ENCODE measurements at places on chromosomes 2 and 18.

DNA sequence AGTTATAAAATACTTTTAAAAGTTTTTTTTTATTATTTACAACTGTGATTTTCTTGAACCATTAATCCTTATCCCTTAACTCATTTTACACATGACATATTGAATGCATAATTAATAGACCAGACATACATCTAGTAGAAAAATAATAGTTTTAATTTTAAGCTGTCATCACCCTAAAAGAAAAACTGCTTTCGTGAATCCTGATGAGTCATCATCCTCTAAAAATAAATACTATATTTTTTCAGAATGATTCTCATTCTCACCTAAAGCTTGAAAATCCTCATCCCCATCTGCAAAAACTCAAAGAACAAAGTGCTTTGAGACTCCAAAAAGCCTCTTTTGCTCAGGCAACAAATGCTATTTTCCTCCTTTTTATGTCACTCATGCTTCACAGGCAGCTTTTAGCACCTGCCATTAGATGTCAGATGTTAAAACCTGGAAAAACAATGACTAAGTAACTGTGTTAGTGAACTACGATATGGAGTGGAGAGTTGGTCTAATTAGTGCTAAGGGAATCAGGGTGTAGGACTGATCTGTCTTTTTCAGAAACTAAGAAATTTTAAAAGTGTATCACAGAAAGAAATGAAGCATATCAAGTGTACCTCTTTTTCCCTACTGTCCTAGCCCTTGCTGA lies 297.6 kb downstream of the TMX3 start:
- no peak for DNase-seq

DNA sequence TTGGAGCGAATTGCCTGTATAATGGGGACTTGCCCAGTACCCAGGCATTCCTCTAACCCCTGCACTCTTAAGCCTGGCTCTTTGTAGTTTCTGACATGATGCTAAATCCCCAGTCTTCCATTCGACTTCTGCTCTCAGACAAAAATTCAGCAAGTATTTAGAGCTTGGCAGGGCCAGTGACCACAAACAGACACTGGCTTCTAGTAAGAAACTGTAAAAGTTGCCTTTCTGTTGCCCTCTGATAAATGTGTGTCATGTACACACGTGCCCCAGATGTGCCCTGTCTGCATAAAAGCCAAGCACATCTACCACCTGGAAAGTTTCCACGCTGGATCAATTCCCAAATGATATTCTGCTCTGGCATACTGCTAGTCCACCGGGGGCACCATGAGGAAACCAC lies 18.0 kb downstream of the PAX3 start:
- DNase-seq, result no peak

- DNase-seq, result no peak
Observed at GRCh38 chr2:95005726-95006125, 19.8 kb upstream of the MAL start.

GRCh38 chr2:17747684-17748452 lies 5.7 kb downstream of the SMC6 start:
- DNase-seq, result no peak

GRCh38 chr2:52570716-52571115 lies 1196.9 kb upstream of the CHAC2 start:
- DNase-seq, result no peak

Measured in stimulated activated CD8-positive, alpha-beta memory T cell treated with anti-CD3 and anti-CD28 coated beads, Interleukin-7, amount 100 ng/mL, for 24 hours (primary cell).